Immature natural killer cell (primary cell): ENCODE measurements at places on chromosomes 3 and 15.

GRCh38 chr3:12198301-12198700, 39.6 kb upstream of the TIMP4 start:
- DNase-seq: no peak

- DNase-seq: no peak
These were observed 508.7 kb downstream of the AGBL1 start for GRCh38 chr15:86588413-86588812.

GRCh38 chr15:48781481-48782081, 29.3 kb downstream of the CEP152 start:
- no peak for DNase-seq

- no peak for DNase-seq
These were observed 25.6 kb downstream of the SLC7A14 start for GRCh38 chr3:170560296-170560695.

GRCh38 chr15:55168350-55168974, 28.3 kb downstream of the RSL24D1 start:
- DNase-seq: peak; percentile 17

- no peak for DNase-seq
These were observed 207.0 kb downstream of the FOXP1 start for GRCh38 chr3:71376503-71376902.

GRCh38 chr15:60001610-60002527, 2.2 kb upstream of the FOXB1 start:
- DNase-seq: no peak

- DNase-seq: no peak
These were observed 6.0 kb downstream of the MECOM start for GRCh38 chr3:169657351-169658124.

- no peak for DNase-seq
These were observed 28.7 kb downstream of the ADAMTSL3 start for GRCh38 chr15:83682476-83683088.

DNA sequence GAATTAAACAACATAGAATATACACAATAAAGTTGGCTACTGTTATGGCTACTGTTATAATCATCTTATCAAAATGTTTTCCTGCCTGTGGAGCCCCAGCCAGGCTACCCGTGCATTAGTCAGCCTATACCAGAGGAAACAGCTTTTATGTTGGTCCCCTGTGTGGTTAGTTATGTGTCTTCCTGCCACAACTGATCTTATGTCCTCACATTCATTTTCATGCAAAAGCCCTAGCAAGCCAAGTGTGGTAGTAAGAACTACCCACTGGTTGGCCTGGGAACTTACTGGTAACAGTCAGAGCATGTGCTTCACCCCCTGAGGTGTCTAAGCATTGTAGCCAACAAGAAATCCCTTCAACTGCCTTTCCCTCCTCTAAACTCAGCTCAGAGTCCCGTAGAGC, 21.8 kb downstream of the MGLL start:
- peak; percentile 21 for DNase-seq

- no peak for DNase-seq
These were observed 148.8 kb upstream of the TRIM42 start for GRCh38 chr3:140529096-140529495.

DNA sequence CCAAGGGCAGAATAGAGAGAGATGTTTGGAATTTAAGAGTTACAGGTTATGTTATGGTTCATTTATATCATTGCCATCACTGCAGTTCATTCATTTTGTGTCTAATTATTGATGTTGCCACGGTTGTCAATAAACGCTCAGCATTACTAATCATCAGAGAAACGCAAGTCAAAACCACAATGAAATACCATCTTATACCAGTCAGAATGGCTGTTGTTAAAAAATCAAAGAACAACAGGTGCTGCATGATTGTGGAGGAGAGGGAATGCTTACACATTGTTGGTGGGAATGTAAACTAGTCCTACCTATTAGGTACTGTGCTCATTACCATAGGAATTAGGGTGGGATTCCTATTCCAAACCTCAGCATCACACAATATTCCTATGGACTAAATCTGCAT, 350.5 kb downstream of the TIGIT start:
- DNase-seq: no peak

GRCh38 chr3:88824666-88825564, 282.5 kb upstream of the EPHA3 start:
- no peak for DNase-seq

- DNase-seq: no peak
These were observed 57.7 kb downstream of the DUT start for GRCh38 chr15:48388910-48389309.

GRCh38 chr3:178505832-178506231, 30.4 kb upstream of the KCNMB2 start:
- DNase-seq: no peak

DNA sequence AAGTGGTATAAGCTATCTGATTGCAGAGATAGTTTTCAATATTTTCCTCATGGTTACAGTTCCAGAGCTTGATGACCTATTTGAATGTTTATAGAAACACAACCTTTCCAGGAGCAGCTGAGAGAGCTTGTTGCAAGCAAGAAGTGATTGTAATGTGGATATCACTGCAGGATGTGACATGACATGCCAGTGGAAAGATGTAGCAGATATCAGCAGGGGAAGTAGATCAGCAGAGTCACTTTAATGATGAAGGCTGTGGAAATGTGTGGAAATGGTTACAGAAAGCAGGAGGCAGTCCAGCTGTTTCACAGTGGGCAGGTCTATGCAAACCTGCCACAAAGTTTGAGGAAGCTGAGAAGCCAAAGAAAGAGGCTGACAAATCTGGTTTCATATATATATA, 21.0 kb downstream of the TMEM158 start:
- DNase-seq: no peak

GRCh38 chr3:32257042-32257441, 18.6 kb downstream of the CMTM8 start:
- no peak for DNase-seq

DNA sequence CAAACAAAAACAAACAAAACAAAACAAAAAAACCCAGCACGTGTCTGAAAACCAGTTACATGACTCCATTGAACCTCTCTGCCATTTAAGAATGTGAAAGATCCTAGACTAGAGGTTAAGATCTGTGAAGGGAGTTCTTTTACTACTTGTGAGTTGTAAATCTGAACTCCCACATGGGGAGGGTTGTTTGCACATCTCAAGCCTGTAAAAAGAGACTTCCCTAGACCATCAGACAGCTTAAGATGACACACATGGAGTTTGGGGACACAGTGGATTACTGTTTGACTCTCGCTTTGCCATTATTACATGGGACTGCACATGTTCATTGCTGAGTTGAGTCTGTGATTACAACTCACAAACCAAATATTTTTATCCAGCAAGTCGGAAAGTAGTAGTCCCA, 171.5 kb downstream of the SLC9A9 start:
- no peak for DNase-seq

- no peak for DNase-seq
These were observed at the start of gene CCK for GRCh38 chr3:42266085-42266484. CCK (minus strand) TSS chr3:42266185; CDS start chr3:42263630, 2,555 bp downstream.

DNA sequence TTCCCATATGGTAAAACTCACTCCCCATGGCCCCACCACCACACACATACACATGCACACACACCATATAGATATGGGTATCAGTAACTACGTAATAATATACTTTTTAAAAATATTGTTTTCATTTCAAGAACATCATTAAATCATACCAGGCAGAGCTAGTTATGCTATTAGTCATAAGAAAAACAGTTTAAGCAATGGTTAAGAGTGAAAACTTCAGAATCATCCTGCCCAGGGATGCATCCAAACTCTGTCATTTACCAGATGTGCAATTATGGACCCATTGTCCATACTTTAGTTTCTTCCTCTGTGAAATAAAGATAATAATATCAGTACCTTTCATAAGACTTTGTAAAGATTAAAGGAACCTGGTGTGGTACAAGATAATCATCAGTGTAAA, 608.3 kb downstream of the RBMS3 start:
- DNase-seq: no peak

DNA sequence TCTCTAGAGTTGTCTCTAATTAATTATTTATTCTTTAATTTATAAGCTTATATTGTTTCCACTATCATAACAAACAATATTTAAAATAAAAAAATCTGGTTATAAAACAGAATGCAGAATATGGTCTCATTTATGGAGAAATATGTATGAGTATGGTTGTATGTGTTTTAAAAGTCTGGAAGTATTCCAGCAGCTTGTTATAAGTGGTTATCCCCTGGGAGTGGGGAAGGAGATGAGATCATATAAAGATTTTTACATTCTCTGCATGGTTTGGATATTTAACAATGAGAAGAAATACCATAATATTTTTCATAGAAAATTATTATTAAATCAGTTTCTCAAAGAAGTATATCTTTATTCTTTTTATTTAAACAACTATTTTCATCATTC, 135.4 kb upstream of the MB21D2 start:
- no peak for DNase-seq
